ENCODE measurements at places on chromosomes 7 and 10. TPM values are rescaled to one million over a fixed set of nuclear protein-coding genes. Genes with fewer than 3 reads are reported as not detected.

DNA sequence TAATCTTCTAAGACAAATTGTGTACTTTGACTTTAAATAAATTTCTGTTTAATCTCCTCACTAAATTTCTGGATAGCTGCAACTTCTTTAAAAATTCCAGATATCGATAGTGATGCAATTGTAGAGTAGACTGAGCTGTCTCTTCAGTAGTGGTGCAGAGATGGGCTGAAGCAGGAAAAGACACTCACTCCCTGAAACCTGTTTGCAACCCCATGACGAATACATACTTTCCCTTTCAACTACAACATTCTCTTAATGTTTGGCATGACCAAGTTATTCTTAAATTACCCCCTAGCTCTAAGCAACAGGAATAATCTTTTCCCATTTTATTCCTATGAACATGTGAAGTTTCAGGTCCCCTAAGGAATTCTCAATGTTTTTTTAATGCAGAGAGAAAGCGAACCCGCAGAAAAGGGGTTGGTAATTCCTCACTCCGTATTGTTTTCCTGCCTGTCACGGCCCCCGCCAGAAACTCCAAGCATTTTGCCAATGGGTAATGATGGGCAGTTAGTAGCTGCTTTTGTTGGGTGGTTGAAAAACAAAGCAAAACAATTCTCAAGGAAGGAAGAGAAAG is 1.3 kb downstream of the THSD7A start:
- no peaks in the 10 kb centered on the region for H3K27me3 ChIP-seq
- peak; percentile 57 for DNase-seq
- peak overlapping the region; percentile 27 for H3K4me3 ChIP-seq
- peaks cover 21% of the 10 kb centered on the region for H3K4me1 ChIP-seq
- H3K36me3 ChIP-seq: no peaks in the 10 kb centered on the region
- no peak overlapping the region for H3K27ac ChIP-seq

DNA sequence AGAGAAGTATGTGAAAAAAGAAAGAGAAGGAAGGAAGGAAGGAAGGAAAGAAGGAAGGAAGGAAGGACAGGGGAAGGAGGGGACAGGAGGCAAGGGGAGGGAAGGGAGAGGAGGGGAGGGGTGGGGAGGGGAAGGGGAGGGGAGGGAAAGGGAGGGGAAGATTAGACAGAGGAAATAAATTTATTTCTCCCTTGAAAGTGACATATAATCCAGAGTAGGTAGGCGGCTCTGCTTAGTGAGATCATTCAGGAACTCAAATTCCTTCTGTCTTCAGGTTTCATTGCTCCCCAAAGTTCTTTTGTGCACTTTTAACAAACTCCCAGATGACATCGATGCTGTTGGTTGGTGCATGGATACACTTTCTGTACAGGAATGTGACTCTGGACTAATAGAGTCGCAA is 594.7 kb upstream of the STEAP1 start:
- H3K36me3 ChIP-seq: no peaks in the 10 kb centered on the region
- H3K4me3 ChIP-seq: no peak overlapping the region
- H3K27ac ChIP-seq: no peak overlapping the region
- H3K27me3 ChIP-seq: no peaks in the 10 kb centered on the region

The HABP2 gene
- 1.3 TPM for total RNA-seq

DNA sequence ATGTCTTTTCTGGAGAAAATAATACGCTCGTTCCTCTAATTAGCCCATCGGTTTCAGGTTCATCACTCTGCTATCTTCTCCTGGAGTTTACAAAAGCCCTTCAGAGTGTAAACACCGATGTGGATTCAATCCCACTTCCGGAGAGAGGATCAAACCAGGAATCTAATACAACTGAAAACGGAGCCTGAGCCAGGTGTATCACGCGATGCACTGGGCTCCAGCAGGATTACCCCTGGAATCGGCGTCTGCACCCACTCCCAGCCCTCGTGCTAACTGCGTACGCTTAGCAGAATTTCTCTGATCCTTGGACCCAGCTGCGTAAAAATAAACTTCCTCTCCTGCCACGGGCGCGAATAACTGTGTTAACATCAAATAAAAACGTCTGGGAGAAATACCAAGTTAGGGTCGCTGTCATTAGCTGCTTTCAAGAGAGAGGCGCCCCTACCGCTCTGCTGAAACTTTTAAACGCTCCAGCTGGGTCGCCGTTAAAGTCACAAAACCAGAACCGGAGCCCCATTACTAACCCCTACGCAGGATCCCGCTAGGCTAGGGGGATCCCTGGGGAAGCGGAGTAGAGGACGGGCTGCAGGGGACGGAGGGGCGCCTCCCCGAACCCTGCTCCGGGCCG is 502 bp downstream of the ZNF3 start:
- peak overlapping the region; percentile 95 for H3K4me3 ChIP-seq
- peak overlapping the region; percentile 93 for H3K27ac ChIP-seq
- peaks cover 13% of the 10 kb centered on the region for H3K36me3 ChIP-seq
- peaks cover 20% of the 10 kb centered on the region for H3K4me1 ChIP-seq
- no peaks in the 10 kb centered on the region for H3K27me3 ChIP-seq

The TDRD1 gene
- total RNA-seq: 0.25 TPM

DNA sequence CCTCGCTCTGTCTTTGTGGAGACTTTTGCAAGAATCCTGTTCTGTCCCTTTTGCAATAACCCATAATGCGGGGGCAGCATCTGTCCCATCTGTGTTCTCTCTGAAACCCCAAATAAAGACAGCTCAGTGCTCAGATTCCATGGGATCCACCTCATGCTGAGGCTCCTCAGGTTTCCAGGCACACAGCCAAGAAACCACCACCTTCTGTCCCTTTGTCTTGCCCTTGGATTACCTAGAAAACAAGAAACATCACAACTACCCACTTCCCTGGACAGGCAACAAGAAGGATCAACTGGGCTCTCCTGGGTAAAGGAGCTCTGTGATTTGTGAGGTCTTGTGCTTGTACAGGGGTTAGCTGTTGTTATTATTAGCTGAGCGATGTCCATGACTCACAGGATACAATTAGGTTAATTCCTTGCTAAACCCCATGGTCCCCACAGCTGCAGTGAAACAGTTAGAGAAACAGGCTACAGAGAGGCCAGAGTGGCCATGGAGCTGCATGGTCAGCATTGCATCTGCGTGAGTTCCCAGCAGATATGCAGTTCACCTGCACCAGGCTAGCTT is 50.2 kb downstream of the CXCL12 start:
- no peak for DNase-seq
- H3K27me3 ChIP-seq: no peaks in the 10 kb centered on the region
- no peaks in the 10 kb centered on the region for H3K4me1 ChIP-seq
- no peak overlapping the region for H3K4me3 ChIP-seq
- H3K27ac ChIP-seq: no peak overlapping the region

- no peak for DNase-seq
- no peaks in the 10 kb centered on the region for H3K27me3 ChIP-seq
- no peak overlapping the region for H3K4me3 ChIP-seq
- peaks cover 9% of the 10 kb centered on the region for H3K36me3 ChIP-seq
Observed at GRCh38 chr7:149184274-149184673, 11.1 kb upstream of the ZNF282 start.

The LRRTM3 gene
- 0.68 TPM for total RNA-seq
